ENCODE measurements at places on chromosomes 3 and 15.

DNA sequence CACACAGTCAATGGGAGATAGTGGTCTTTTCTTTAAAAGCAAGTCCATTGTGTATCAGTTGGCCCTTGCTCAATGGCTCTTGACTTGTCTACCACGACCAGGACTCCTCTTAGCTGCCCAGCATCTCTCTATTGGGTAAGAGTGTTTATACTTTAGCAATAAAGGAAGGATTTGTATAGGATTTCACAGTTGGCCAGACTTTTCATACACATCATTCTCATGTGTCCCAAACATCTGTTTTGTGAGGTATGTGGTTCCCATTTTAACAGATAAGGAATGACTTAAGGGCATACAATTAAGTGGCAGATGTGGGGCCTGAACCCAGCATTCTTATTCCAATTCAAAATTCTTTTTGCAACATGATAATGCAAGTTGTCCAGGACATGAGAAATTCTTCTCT is 191.5 kb downstream of the CHST2 start:
- ATAC-seq, result no peak

GRCh38 chr15:47337836-47338235 is 379.5 kb upstream of the SEMA6D start:
- ATAC-seq, result no peak

DNA sequence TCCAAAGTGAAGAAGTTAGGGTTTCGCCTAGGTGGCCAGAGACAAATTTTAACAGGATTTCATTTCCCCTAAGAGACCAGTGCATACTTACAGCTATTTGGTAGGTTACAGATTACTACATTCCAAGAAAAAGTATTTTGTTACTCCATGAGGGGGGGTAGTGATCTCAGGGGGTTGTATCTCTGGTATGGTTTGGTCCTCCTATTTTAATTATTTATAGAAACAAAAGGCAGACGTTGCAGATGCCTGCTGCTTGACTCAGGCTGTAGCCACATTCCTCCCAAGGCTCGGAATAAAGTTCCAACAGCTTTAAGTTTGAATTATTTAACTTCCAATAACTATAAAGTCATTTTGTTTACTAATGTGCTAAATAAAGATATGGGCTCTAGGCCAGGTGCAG is 1.3 kb upstream of the TRIM59 start:
- ATAC-seq, result peak; percentile 64

GRCh38 chr15:31179693-31180092 is 78.2 kb upstream of the TRPM1 start:
- no peak for ATAC-seq

DNA sequence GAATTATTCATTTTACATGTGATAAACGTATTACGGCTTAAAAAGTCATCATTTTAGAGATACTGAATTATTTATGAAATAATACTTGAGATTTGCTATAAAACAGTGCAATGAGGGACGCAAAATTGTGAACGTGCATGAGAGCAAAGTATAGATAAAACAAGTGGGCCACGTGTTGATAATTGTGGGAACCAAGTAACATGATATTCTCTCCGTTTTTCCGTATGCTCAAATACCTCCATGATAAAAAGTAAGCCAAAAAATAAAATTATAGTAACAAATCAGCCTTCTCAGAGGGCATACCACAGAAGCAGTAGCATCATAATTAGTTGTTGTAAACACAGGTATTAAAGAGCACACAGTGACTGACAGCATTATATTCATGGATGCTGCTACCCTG is 42.6 kb downstream of the SFMBT1 start:
- no peak for ATAC-seq

GRCh38 chr3:149162007-149162406 is 32.6 kb downstream of the HPS3 start:
- ATAC-seq, result no peak

GRCh38 chr15:69559440-69560190 is 107.0 kb downstream of the RPLP1 start:
- no peak for ATAC-seq

DNA sequence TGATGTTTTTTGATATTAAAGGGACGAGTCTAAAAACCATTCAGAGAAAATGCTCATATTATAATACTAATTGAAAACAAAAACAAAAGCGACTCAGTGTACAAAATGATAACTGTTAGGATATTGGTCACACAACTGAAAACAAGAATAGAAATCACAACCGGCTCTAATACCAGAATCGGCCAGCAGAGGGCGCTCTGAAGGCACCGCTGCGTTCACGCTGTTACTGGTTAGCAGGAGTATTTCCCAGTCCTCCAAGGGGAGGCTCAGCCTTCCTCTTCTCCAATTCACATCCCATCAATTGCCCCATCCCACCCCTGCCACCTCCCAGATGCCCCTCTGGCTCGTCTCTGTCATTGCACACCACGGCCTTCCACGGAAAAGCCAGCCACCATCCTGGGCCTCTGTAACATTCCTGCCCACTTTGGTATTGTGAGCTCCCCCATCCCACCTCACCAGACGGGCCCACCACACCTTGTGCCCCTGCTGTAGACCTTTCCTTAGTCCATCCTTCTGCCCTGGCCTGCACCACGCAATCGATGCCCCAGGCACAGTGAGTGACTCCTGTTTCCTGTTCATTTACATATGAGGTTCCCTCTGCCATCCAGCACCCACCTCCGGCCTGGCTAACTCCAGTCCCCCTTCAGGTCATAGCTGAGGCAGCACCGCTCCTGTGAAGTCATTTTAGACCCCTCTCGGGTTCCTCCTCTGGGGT is 8.5 kb downstream of the FAM107A start:
- peak; percentile 79 for ATAC-seq

GRCh38 chr15:35886765-35887164 is 340.8 kb upstream of the DPH6 start:
- ATAC-seq, result peak; percentile 62

GRCh38 chr3:53700441-53700840 is 145.8 kb downstream of the CHDH start:
- ATAC-seq, result no peak

DNA sequence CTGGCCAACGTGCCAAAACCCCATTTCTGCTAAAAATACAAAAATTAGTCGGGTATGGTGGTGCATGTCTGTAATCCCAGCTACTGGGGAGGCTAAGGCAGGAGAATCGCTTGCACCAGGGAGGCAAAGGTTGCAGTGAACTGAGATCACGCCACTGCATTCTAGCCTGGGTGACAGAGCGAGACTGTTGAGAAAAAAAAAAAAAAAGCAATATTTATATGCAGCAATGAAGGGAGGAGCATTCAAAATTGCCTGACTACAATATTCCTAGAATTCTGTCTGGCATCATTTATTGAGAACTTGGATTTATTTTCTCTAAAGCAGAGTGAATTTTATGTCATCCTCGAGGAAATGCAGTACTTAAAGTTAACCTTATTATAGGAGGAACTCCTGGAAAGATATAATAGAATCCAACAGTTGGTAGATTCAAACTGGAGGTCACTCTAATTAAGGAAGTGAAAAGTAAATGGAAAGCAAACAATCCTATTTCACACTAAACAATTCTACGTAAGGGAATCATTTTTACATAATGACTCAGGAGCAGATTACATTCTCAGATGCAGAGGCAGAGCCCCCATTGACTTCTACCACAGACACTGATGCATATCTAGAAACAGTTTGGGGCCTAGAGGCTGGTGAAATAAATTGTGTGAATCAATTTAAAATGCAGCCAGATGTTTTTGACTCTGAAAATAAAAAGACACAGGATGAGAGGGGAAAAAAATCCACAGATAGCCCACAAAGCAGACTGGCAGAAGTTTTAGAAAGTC is 82.1 kb upstream of the FHIT start:
- ATAC-seq, result no peak
